ENCODE measurements at places on chromosomes 6 and 20. TPM values are rescaled to one million over a fixed set of nuclear protein-coding genes. Genes with fewer than 3 reads are reported as not detected.

The FBXO9 gene
- 72.2 TPM for total RNA-seq

The RIN2 gene
- total RNA-seq: not detected

The MRPL14 gene
- total RNA-seq: 39.0 TPM

The BEND6 gene
- total RNA-seq: not detected

DNA sequence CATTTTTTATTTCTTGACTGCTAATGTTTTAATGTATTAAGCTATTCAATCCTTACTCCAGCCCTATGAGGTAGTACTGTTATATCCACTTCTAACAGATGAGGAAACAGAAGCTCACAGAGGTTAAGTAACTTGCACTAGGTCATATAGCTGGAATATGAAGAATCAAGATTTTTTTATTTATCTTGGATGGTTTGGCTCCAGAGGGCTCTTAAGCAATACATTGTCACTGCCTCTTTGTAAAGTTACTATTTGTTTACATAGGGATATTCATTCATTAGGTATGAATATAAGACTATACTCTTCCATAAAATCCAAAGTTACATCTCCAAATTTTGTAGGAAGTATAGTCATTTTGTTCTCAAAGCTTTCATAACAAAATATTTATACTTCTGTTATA is 113.8 kb downstream of the LAMP5 start:
- H3K4me3 ChIP-seq: no peak overlapping the region
- H3K36me3 ChIP-seq: no peaks in the 10 kb centered on the region
- peaks cover 2% of the 10 kb centered on the region for H3K27me3 ChIP-seq

Data from activated CD4-positive, alpha-beta memory T cell treated with anti-CD3 and anti-CD28 coated beads, Interleukin-2, amount 10 ng/mL, durations not matched to agents 7 days and 5 days (primary cell).